Cerebellar nuclear complex (tissue), 1 donor: ENCODE measurements at places on chromosomes 5 and 9.

GRCh38 chr9:86633945-86634344 lies 279.7 kb upstream of the TUT7 start:
- DNase-seq: no peak

GRCh38 chr5:73768-74502 lies 18.0 kb upstream of the PLEKHG4B start:
- DNase-seq: no peak

DNA sequence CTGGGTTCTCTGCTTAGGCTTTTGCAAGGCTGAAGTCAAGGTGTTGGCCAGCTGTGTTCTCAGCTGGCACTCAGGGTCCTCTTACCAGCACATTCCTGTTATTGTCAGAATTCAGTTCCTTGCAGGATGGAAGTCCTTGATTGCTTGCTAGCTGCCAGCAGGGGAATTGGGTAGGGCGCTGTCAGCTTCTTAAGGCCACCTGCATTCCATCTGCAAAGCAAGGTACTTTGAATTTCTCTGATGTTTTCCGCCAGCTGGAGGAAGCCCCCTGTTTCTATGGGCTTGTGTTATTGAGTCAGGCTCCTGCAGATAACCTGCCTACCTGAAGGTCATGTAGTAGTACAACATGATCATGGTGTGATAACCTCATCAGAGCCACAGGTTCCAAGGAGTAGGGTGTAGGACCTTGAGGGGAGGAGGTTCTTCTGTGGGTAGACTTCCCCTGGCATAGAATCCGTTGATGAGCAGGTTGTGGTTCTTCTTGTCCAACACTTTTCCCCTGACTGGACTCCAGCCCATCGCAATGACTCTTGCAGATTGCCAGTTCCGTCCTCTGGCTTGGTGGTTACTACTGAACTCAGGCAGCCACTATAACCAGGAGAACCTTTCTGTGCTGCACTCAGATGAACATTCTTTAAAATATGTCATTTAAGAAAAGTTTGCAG lies 6.8 kb downstream of the TENT4A start:
- DNase-seq: no peak

GRCh38 chr9:5688109-5688508 lies 59.2 kb downstream of the RIC1 start:
- DNase-seq: no peak

DNA sequence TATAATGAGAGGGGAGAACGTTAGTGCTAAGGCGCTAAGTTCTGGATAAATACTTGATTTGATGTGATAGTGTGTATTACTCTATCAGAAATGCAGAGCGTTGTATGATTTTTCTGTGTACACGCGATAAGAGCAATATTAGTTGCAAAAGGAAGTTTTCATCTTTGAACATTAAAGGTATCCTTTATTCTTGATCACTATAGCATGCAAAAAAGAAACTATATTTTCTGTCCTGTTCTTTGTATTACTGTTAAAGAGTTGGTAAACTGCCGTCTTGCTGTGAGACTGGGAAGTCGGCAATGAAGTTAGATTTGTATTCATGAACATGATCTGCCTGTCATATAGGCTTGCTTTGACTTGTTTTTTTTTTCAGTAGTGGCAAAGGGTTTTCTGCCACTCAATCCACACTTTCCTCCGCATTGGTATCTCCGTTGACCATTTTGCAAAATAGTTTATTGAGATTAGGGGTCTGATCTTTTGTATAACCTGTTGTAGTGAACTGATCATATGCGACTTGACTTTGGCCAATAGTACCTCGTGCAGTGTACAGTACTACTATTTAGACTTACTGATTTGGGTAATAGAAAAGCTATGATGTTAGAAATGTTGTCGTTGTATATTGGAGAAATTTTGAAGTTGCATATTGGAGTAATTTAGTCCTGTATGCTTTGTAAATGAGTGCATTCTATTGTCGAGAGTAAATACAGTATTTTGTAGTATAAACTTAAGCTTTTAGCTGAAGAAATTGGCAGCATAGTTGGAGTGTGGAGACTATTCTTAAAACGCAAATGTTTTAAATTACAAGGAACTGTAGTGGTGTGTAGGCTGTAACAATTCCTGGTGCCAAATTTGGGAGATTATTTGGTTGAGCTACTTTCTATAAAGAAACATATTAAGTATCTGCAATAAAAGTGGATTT lies 1.7 kb downstream of the DENND4C start:
- DNase-seq: no peak

- no peak for DNase-seq
These were observed 340 bp downstream of the ELAVL2 start for GRCh38 chr9:23825700-23826099.

DNA sequence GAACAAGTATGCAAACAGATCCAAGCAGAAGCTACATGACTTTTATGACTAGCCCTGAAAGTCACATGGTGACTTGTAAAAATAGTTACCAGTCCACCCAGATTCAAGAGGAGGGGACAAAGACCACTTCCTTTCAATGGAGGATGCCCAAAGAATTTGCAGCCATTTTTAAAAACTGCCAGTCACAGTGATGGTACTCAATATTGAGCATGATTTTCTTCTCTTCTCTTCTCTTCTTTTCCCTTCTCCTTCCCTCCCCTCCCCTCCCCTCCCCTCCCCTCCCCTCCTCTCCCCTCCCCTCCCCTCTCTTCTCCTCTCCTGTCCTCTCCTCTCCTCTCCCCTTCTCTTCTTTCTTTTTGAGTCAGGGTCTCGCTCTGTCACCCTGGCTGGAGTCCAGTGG lies 286.9 kb downstream of the PARP8 start:
- no peak for DNase-seq

- DNase-seq: no peak
These were observed 36.6 kb upstream of the SPTLC1 start for GRCh38 chr9:92151691-92152393.

DNA sequence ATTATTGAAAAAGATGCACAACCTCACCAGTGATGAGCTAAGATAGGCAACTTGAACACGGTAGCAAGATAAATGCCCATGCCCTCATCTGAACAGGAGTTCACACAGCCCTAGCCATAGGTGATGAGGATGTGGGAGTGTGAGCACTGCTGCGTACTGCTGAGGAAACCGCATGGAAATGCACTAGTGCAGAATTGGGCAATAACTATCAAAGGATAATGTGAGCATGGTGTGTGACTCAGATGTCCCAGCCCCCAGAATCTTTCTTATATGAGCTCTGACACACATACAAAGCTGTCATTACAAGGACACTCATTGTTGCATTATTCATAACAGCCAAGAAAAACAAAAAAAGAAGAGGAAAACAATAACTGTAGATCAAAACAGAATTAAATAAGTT lies 521.2 kb downstream of the IRX1 start:
- DNase-seq: no peak
